ENCODE measurements at places on chromosomes 3 and 15.

DNA sequence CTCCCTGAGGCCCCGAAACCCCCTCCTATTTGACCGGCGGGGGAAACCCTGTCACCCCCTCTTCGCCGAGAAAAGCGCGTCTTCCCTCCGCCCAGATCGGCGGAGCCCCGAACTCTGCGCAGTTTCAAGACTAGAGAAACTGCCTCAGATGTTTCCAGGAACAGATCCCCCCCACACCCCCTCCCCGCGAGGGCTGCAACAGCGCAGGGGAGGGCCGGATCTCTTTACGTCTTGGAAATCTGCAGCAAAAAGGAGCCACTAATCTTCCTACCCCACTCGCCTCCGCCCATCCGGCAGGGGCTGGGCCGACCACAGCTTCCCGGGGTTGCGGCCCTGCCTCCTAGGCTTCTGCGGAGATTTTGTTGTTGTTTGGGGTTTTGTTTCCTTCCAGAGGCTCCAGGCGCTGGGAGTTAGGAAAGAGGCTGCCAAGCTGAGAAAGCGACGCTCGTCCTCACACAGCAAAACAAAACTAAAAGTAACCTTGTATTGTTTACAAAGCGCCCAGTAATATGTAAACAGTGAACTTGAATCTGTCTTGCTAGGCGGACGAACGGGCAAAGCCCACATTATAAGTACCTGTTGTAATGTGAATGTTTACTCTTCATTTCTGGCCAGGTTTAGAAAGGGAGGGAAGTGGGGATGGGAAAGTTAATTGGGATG lies 2.2 kb downstream of the FOXB1 start:
- DNase-seq, result peak; percentile 51

DNA sequence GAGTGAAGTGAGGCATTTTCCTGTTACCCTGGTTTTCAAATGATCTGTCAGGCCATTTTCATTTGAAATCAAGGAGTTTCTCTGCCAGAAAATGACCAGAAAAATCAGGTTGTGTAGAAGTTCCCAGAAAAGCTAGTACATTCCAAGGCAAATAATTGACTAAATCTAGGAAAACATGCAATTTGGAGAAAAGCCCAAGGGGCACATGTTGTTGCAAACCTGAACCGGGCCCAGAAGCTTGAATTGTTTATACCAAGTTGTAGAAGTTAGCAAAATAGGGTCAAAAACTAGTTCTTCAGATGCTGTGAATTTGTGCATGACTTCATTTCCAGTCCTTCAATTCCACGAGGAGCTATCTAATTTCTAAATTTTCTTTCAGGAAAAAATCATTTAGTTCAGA lies 31.0 kb downstream of the TRIM42 start:
- no peak for DNase-seq

- no peak for DNase-seq
Observed at GRCh38 chr3:148150141-148150540, 547.6 kb upstream of the AGTR1 start.

- no peak for DNase-seq
Observed at GRCh38 chr3:177318559-177318958, 121.3 kb upstream of the TBL1XR1 start.

DNA sequence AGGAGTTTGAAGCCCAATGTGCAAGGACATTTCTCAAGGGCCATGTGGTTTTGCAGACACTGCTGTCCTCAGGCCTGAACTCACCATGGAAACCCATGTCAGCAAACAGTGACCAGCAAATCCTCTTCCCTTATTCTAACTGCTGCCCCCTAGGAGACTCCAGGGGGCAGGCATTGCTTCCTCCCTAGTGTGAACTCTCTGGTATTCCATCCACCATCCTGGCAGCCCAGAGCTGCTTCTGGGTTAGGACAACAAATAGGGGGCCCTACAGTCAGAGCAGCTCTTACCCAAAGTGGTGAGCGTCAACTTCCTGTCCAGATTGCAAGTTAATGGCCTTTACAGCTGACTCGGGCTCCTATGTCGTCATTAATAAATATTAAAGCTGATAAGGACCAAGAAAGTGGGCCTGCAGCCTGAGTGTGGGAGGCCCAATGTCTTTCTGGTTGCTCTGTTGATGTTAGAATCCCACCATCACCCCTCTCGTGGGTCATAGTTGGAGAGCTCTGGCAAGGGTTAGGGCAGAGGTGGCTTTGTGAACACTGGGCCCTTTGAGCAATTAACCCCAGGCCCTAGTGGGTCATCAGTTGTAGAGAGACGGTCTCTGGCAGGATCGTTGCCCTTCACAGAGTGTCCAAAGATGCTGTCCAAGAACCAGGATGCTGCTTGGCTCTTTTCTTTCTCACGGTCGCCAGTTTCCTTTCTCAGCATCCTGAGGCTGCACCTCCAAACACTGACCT lies 41.5 kb downstream of the TGM4 start:
- DNase-seq, result no peak

DNA sequence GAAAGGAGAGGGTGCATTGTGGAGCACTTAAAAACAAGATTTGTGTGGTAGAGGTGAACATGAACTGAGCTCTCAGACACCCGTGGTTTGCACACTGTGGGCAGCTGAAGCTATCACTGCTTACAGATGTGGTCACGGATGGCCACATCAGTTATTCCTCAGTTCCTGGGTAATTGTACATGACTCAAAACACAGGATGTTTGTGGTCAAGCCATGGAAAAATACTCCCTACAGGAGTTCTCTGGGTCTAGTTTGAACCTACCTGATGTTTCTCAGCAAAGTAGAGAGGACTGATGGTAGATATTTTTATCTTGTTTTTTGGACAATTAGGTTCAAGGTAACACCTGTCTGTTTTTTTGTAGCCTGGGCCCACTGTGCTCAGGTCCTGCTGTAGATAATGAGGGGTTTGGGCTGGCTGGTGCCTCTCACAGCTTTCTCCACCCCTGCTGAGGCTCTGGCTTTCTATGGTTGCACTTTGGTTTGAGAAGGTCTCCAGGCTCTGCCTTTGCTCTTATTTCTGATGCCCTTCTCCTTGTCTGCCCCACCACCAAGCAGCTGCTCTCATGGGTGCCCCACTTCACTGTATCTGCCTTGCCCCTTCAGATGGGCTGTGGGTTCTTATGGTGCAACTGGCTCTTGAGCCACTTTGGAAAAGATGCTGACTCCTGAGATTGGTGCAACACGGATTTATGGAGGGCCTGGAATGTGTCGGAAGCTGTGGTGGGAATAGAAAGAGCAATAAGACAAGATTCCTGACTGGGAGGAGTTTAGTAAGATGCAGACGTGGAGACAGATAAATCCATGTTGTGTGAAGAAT lies 40.1 kb downstream of the CDCP1 start:
- DNase-seq, result no peak

GRCh38 chr3:16147220-16147994 lies 27.1 kb upstream of the GALNT15 start:
- peak; percentile 72 for DNase-seq

DNA sequence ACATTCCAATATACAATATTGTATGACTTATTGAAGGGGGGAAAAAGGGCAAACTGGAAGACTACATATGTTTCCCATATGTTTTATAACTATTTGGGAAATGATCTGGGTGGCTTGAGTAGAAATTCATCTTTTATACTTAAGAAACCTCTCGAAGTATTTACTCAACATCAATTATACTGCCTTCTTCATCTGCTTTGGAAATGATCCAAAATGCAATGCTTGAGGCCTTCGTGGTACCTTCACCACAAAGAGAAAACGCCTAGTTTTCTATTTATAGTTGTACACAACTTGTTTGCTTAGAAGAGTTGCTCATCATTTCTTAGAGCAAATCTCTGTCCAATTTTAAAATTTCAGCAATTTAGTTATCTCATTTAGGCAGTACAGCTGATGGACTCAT lies 18.8 kb downstream of the ACKR4 start:
- DNase-seq, result no peak

- no peak for DNase-seq
Observed at GRCh38 chr3:16174976-16175901, 759 bp downstream of the GALNT15 start.

GRCh38 chr15:69482686-69483256 lies 30.2 kb downstream of the RPLP1 start:
- DNase-seq, result no peak

GRCh38 chr15:90757461-90757860 lies 40.3 kb downstream of the BLM start:
- no peak for DNase-seq

- DNase-seq, result no peak
Observed at GRCh38 chr3:187737368-187738070, 7.7 kb downstream of the BCL6 start.

DNA sequence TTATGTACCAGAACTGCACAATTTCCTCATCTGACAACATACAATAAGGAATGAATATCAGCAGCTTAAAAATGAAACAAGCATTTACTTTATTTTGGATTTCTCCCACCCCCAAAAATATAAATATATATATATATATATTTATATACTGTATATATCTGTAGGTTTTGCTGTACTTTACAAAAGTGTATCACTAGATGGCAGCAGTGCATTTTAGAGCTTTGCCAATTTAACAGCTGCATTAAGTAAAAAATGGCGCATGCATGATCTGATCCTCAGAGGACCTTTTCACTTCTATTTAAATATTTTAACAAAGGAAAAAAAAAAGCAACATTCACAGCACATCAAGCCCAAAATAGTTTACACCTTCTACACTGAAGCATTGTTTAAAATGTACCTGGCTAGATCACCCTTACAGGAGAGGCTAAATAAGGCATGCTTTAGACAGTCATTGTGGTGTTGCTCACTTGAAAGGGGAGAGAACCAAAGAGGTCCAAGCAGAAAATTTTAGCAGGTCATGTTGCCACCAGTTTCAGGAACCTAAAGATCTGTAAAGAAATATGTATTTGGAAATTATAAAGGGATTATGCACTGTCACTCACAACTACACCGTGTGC lies 72.6 kb downstream of the NPTN start:
- DNase-seq, result peak; percentile 73

- DNase-seq, result no peak
Observed at GRCh38 chr15:96307856-96308394, 22.6 kb upstream of the NR2F2 start.

DNA sequence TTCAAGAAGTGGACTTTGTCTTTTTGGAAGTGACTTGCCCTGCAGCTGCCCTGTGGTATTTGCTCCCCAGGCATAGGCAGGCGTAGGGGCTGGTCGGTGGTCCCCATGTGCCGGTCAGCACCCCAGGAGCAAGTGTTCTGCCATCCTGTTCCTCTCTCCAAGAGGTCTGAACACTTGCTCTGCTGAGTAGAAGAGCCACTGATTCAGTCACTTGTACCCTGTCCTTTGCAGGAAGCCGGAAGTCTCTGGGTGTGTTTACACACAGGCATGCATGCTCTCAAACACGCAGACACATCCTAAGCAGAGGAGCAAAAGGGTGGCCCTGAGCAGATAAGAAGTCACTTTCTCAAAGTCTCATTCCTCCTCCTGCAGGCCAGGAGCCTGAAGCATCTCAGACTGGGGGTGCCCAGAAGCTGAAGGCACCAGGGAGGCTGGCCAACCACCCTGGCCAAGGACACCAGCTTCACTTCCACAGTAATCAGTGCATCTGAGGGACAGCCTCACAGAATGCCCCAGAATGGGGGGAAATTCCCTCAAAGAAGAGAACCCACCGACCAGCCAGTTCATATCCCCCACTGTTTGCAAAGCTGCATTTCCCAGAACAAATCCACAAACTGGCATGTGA lies 88.7 kb upstream of the POMGNT2 start:
- DNase-seq, result no peak

GRCh38 chr3:51519848-51520247 lies 18.7 kb upstream of the RAD54L2 start:
- DNase-seq, result no peak

DNA sequence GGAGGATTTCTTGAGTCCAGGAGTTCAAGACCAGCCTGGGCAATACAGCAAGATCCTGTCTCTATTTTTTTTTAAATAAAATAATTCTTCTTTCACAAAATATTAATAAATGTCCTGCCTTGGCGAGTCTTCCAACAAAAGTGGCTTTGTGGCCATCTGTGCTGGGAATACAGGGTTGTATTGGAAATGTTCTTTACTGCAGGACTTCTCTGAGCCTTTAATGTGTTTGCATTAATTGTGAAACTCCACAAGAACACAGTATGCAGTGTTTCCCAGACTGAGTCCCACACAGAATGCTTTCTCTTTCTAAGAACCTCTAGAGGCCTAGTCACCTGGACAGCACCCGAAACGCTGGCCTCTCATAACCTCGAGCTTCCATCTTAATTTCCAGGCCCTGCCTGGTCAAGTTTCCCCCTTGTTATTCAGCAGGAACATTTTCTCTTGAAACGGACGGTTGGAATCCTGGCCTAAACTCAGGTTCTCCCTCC lies 85.4 kb upstream of the ARRDC4 start:
- no peak for DNase-seq

- DNase-seq, result peak; percentile 18
Observed at GRCh38 chr3:49295489-49296058, 18.5 kb upstream of the C3orf62 start.

- DNase-seq, result peak; percentile 27
Observed at GRCh38 chr3:4976109-4976508, 3.1 kb upstream of the BHLHE40 start.

DNA sequence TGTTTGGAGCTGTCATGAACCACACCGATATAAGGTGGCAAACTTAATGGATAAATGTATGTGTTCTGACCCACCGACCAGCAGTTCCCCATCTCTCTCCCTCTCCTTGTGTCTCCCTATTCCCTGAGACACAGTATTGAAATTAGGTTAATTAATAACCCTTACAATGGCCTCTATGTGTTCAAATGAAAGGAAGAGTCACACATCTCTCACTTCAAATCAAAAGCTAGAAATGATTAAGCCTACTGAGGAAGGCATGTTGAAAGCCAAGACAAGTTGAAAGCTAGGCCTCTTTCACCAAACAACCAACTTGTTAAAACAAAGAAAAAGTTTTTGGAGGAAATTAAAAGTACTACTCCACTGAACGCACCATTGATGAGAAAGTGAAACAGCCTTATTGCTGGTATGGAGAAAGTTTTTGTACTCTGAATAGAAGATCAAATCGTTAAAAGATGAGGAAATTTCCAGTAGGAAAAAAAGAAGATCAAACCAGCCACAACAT lies 15.0 kb downstream of the ATR start:
- DNase-seq, result no peak

GRCh38 chr15:85854345-85855097 lies 59.8 kb upstream of the KLHL25 start:
- peak; percentile 73 for DNase-seq

DNA sequence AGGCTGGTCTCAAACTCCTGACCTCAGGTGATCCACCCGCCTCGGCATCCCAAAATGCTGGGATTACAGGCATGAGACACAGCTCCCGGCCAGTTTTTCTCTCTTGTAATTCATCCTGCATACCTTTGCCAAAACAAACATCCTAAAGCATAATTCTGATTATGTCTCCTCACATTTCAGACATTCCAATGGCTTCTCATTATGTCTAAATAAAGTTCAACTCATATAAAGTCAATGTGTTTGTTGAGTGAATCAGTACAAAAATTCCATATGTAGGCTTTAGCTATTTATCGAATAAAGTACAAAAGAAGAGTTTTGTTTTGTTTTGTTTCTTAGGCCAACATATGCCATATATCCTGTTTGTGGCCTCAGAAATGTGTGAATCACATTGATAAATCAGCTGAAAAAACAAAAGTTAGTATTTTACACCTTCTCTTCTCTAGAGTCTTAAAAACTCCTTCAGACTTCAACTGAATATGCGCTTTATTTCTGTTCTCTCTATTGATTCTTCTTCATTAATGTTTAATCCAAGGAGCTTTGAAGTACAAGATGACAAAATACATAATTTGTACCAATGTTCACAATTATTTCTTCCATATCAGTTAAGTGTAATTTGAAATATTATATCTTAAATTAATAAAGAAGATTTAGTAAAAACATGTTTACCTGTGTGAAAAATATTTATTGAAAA lies 165.8 kb downstream of the MECOM start:
- DNase-seq, result no peak

Measured in RPMI8226 (cell line).